ENCODE measurements at places on chromosomes 5 and 9.

GRCh38 chr5:52925001-52925400 is 64.2 kb upstream of the ITGA2 start:
- no peak for DNase-seq

DNA sequence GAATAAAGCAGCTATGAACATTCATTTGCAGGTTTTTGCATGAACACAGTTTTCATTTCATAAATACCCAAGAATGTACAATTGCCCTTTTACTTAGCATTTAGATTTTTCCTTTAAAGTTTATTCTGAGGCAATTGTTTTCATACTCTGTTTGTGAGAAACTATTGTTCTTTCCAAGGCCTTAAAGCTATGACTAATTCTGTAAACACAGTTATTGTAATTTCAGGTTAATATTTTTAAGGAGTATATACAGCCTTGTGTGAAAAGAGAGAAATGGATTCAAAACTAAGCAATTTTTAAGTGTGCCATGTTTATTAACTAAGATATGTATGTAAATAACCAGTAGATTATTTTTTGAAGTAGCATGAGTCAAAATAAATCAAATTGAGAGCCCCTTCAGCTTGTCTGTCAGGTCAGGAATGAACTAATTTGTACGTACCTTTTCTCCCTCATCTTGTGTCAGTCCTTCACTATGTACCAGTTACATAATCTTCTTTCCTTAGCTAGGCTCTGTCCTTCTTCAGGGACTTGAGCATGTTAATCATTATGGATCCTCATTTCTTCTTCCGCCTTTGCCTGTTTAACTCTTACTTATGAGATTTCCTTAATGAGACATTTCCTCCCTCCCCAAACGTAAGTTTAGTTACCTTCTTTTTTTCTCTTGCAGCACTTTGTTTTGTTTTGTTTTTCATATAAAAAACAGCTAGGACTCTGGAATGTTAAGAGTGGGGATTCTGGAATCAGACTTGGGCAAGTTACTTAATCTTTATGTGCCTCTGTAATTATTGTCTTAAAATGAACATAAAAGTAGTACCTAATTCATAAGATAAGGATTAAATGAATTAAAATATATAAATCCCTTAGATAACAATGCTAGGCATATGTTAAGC is 63.6 kb downstream of the NIPBL start:
- DNase-seq, result no peak

DNA sequence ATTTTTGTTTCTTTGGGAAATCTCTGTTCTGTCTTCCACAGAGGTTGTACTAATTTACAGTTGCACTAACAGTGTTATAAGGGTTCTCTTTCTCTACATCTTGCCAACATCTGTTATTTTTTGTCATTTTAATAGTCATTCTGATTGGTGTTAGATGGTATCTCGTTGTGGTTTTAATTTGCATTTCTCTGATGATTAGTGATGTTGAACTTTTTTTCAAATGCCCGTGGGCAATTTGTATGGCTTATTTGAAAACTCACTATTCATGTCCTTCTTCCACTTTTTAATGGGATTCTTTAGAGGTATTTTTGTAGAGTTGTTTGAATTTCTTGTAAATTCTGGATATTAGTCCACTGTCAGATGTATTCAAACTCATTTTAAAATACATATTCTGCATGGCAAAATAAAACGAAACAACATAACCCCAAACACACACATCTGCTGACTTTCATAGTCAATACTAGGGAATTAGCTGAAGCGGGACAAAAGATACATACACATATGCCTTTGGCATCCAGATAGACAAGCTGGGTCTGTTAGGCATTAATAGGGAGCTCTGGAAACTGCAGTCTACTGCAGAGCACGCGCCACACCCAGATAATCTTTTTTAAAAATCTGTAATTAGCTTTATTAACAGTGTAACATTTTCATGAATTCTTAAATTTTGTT is 5.8 kb upstream of the SPATA31C2 start:
- DNase-seq, result no peak

- no peak for DNase-seq
Observed at GRCh38 chr5:3121813-3122212, 370.3 kb upstream of the IRX2 start.

- DNase-seq, result no peak
Observed at GRCh38 chr9:91836515-91836914, 113.5 kb downstream of the ROR2 start.

DNA sequence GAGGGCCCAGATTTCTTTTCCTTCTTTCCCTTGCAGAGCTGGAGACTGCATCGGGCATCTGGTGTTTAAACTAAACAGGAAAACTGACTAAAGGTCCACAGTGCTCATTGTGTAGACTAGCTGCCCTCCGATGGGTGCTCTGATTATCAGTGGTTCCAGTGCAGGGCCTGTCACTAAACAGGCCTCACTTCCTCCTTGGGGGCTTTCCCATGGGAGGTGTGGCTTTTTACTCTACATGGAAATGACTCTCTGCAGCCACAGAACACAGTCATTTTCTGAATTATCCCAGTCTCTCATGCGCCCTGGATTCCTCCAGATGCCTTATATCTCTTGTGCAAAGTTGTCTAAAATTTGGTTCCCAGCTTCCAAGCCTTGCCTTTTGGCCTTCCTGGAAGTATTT is 199.2 kb downstream of the TRIO start:
- no peak for DNase-seq

DNA sequence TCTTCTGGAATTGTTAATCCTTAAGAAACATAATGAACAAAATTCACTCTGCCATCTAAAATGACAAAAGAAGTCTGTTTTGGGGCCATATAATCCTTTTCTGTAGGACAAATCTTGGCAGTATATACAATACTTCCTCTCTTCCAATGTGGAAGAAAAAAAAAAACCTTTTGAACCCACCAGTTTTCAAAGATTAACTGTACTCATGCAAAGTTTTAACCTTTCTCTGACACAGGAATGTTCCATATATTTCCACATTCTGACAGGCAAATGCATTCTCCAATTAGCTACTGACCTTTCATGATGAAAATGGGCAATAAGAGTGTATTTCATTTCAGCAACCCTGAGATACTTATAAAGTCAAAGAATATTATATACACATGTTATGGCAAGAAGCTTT is 65.4 kb downstream of the RNF130 start:
- no peak for DNase-seq

DNA sequence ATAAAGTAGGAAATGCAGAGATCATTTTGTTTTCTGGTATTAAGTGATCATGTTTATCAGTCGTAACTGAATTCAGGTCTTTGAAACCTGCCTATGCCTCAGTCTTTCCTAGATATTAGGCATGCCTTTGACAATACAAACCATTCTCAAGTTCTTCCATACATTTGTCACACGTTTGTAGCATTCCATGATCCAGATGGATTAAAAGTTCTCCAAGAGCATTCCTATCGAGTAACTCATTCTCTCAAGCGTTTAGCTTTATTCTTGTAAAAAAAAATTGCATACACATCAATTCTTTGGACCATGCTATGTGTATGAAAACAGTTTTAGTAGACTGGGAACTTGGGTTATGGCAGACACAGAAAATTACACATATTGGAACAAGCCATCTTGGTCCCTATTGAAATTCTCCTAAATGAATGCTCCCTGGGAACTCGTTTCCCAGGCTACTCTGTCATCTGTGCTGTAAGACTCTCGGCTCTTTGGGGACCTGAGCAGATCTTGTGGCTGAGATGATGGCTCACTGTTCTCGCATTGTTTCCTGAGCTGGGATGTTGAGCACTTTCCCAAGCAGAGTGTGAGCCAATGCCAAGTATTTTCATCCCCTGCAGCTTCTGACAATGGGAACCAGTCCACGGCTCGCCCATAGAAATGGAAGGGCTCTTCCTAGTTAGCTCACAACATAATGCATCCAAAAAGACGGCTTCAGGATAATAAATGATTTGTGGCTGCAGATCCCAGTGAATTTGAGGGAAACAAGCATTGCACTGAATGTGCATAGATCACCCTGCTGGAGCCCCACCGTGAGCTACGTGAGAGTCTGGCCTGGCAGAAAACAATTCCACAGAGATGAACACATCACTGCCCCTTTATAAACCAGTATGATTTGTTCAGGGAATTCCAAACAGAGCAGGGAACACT is 230.2 kb downstream of the IRX1 start:
- DNase-seq, result no peak

- no peak for DNase-seq
Observed at GRCh38 chr5:107670932-107671741, at the start of gene EFNA5. TSS of gene EFNA5 (minus strand) at chr5:107670937.

DNA sequence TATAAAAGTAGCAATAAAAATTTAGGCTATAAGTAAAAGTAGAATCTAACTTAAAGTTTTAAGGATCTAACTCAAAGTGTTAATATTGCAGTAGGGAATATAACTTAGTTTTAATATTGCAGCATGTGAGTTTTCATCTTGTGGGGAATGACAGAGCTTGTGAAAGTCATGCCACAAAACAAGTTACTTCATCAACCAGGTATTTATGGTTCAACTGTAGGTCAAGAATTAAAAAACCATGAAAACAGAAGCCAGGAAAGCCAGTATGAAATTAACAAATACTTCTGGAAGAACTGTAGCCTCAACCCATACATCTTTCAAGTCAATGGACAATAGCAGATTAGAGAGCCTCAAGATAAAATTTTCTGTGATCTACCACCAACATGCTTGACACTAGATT is 19.0 kb downstream of the HMGCS1 start:
- DNase-seq, result no peak

- no peak for DNase-seq
Observed at GRCh38 chr5:93583439-93583767, 381 bp downstream of the NR2F1 start.

GRCh38 chr5:94420885-94421284 is 197.5 kb downstream of the KIAA0825 start:
- DNase-seq, result no peak

- DNase-seq, result no peak
Observed at GRCh38 chr5:160390787-160391696, 8.8 kb downstream of the FAM200C start.

GRCh38 chr9:130662970-130663257 is 1.5 kb upstream of the PRDM12 start:
- DNase-seq, result no peak

GRCh38 chr5:39006650-39007049 is 67.5 kb downstream of the RICTOR start:
- DNase-seq, result no peak

DNA sequence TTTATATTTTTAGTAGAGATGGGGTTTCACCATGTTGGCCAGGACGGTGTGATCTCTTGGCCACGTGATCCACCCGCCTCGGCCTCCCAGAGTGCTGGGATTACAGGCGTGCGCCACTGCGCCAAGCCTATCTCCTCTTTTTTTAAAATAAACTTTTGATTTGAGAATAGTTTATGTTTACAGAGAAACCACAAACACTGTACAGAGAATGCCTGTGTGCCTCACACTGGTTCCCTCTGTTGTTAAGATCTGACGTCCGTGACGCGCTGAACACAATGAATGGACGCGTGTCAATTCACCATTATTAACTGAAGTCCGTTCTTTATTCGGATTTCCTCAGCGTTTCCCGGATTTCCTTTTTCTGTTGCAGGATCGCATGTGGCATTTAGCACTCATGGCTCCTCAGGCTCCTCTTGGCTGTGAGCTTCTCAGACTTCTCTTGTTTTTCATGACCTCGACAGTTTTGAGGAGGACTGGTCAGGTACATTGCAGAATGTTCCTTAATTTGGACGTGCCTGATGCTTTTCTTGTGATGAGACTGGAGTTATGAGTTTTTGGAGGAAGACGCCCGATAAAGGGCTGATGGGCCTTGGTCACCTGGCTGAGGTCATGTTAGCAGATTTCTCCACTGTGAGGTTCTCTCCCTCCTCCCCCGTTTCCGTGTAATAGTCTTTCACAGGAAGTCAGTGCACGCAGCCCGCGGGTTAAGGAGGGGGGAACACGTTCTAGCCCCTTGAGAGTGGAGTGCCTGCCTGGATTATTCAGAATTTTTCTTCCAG is 69.6 kb downstream of the ANKRD33B start:
- DNase-seq, result no peak

GRCh38 chr9:71647094-71647591 is 121.2 kb downstream of the CEMIP2 start:
- DNase-seq, result no peak

DNA sequence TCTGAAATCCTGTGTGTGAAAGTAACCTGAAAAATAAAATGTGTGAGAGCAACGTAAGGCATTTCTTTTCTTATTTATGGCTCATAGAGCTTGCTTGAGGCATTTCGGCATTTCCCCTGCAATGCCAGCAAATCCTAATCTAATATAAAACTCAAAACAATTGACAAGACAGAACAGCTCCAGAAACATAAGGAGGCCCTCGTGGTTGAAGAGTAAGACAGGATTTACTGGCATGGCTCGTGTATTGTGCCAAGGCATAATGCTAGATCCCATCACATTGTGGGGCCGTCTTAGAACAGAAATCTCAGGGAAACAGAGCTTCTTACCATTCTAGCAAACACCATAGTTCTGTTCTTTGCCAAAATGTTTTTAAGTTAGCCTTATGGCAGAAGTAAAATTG is 166.2 kb downstream of the NTRK2 start:
- no peak for DNase-seq

DNA sequence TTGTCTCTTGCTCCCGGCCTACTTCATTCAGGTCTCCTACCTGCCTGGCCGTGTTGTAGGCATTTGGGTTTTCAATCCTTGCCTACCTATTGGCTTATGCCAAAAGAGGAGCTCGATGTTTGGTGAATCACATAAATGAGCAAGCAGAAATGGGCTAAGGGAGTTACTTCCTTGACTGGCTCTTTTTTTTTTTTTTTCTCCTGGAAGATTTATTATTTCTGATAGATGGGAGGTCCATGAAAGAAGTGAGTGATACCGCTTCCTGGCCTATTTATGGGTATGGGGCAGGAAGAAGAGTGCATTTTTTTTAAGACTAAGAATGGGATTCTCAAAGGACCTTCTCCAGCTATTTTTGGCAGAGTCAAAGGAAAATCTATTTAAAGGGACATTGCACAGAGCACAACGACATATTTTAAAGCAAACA is 294.1 kb downstream of the ARHGAP26 start:
- no peak for DNase-seq

DNA sequence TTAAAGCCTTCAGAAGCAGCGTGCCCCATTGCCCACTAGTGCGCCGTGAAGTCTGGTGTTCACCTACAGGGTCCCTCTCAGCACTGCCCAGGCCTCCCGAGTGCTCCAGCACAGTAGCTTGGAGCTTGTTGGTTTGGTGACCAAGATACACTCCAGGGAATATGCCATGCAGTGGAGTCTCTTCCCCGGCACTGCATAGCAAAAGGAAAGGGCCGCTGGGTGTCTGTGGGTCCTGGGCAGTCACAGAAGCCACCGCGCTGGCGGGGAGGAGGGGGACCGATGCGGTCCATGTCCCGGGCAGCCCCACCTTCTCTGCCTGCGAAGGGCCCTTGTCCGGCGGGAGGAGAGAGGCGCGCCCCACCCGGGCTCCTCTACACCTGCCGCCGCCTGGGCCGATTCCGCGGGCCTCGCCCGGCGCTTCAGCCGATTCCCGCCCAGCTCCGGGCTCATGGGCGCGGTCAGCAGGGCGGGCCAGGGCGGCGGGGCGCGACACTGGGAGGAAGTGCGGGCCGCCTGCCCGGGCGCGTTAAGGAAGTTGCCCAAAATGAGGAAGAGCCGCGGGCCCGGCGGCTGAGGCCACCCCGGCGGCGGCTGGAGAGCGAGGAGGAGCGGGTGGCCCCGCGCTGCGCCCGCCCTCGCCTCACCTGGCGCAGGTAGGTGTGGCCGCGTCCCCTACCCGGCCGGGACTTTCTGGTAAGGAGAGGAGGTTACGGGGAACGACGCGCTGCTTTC is at the start of gene SYK:
Gene SYK, plus strand, starts transcription at position 579 of the 732 bp plus-strand sequence. CDS start 42,080 bp downstream, outside the sequence.
- DNase-seq, result no peak
